8988T (cell line): ENCODE measurements at places on chromosomes 7 and 10.

DNA sequence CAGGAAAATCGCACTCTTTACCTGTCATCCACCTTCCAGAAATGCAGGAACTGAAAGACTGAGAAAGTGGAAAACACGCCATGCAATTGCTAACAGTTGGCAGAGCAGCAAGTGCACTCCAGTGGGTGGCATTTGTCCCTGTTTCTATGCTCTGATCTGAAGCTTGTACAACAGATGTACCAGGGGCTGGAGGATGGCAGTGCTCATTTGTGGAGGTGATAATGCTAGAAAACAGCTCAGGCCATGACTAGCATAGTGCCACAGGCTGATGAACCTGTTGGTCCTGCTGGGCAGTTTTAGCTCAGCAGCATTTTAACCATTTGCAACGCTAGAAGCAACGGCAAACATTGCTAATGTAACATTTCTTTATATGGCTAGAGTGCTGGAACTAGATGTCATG lies 199.9 kb upstream of the NRP1 start:
- no peak for DNase-seq

DNA sequence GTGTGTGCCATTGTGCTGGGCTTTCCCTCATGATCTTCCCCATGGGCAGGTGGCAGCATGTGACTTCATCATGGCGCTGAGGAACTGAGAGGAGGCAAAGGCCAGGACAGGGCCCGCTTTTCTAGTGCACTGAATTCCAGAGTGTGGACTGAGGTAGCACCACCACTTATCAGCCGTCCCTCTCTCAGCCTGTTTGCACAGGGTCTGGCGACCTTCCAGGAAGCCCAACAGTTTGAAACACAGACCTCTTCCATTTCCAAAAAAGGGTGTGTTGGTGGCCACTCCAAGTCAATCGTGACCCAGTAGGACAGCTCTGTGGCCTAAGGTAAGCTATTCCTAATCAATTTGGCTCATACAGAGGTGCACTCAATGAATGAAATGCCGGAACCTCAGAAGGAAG lies 4.4 kb downstream of the DNAJC30 start:
- no peak for DNase-seq

GRCh38 chr7:48042216-48042615 lies 6.9 kb downstream of the C7orf57 start:
- DNase-seq, result no peak

GRCh38 chr10:24303522-24304310 lies 94.8 kb downstream of the KIAA1217 start:
- DNase-seq, result no peak

DNA sequence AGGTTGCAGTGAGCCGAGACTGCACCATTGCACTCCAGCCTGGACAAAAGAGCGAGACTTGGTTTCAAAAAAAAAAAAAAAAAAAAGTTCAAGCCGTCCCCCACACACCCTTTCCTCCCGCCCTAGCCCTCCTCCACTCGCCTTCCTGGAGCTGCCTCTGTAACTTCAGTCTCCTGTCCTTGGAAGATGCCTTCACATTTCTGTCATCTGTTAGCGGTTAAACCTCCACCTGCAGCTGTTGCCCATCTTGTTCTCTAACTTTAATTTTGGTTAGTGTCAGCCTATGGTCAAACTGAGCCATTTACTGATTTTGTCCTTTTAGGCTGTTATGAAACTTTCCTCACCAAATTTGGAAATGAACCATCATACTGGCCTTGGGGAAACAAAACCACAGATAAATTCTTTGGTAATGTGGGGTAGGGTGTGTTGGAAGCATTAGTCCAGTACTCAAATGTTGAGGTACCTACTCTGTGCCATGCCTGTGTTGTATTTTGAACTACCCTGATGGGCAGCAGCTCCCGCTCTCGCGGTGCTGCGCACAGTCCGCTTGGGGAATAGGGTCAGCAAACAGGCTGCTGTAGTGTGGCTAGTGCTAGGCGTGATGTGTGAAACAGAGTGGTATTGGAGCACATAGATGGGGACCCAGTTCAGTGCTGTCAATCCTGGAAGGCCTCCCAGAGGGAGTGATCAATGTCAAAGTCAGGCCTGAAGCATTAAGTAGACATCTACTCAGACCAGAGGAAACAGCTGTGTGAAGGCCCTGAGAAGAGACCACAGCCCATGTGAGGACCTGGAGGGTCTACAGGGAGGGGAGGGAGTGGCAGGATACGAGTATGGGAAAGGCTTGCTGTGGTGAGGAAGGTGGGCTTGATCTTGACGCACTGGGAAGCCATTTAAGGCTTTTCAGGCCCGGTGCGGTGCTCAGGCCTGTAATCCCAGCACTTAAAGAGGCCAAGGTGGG lies 26.9 kb downstream of the SFXN4 start:
- DNase-seq, result no peak

- no peak for DNase-seq
These were observed 23.3 kb downstream of the ANTXRL start for GRCh38 chr10:46310143-46310514.

- no peak for DNase-seq
These were observed 27.5 kb upstream of the WAC start for GRCh38 chr10:28505359-28505959.

- DNase-seq, result no peak
These were observed 357.2 kb downstream of the RPS24 start for GRCh38 chr10:78390817-78391216.

GRCh38 chr10:36344240-36345174 lies 702.4 kb upstream of the FZD8 start:
- DNase-seq, result no peak

- no peak for DNase-seq
These were observed 360.4 kb upstream of the CELF2 start for GRCh38 chr10:10657139-10657760.

DNA sequence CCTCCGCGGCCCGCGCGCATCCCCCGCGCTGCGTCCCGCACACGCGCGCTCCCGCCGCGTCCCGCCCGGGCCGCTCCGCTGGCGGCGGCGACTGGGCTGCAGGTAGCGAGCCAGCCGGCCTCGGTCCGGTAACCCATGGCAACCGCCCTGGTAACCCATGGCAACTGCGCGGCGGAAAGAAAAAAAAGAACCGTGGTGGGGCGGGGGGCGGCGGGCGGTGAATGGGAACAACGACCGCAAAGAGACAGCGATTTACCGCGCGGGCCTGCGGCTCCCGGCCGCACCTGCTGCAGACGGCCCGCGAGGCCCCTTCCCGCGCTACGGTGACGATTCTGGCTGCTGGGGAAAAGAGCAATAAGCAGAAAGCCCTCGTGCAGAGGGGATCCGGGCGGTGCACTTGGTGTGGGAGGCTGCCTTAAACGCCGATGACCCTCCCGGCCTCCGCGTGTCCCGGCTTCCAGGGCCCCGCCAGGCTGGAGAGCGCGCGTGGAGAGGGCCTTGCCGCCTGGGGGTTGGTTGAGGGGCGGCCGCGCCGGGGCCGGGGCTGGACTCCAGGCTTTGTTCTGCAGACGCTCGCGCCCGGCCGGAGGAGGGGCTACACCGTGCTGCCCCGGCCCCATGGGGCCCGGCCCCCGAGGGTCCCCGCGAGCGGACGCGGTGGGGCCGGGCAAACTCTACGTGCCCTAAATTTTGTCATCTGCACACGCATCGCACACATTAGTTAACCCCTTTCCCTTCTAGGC lies 84.7 kb downstream of the SNX10 start:
- DNase-seq, result peak; percentile 28
